ENCODE measurements at places on chromosomes 2 and 18.

GRCh38 chr2:63992061-63992685 is 27.1 kb downstream of the VPS54 start:
- no peak for DNase-seq

DNA sequence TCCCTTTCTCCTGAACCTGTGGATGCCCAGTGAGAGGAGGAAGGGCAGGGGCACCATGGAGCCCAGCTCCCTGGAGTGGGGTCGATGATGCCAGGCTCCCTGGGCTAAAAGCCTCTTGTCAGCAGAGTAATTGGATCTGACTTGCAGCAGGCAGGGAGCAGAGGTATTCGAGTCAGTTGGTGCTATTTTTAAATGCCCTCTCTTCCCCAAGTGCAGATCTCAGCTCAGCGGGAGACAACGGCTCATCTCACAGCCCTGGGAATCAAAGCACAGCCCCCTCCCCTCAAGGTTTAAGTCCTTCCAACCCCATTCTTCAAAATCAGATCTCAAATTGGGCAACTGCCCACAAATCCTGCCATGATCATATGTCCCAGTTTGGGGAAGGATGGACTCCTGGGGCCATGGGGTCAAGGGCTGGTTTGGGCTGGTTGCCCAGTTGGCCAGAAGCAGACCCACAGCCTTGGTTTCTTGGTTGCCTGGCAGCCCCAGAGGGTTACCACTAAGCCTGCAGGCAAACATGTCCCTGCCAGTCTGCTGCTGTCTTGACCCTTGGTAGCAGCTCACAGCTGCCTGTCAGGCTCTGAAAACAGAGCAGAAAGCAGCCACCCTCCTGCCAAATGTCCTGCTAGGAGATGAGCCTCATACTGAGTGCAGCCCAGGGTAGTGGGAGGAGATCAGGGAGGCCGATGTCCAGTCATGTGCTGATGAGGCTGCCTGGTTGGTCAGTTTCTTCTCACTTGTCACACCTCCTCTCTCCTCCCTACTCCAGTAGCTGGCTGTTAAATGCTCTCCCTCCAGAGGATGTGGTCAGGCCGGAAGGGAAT is 244.9 kb downstream of the LOXHD1 start:
- DNase-seq: no peak

DNA sequence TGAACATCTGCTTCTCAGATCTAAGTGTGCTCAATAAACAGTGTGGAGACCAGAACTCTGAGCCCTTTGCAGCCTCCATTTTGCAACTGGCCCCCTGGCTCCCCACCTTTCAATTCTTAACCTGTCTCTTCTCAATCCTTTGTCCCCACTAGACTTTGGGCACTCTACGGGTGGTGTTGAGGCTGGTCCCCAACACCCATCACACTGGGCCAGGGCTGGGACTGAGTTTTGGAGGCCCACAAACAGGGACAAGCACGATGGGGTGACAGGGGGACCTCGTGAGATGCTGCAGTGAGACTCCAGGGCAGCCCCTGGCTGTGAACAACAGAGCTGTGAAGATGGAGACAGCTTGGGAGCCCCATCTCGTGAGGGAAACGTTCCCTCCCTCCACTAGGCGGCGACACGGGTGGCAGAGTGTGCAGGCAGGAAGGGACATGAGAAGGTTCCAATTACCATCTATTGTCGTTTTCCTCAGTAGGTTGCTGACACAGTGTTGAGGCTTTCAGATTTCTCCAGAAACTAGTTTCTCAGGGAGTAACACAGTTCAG is 1.2 kb downstream of the ANKMY1 start:
- no peak for DNase-seq

DNA sequence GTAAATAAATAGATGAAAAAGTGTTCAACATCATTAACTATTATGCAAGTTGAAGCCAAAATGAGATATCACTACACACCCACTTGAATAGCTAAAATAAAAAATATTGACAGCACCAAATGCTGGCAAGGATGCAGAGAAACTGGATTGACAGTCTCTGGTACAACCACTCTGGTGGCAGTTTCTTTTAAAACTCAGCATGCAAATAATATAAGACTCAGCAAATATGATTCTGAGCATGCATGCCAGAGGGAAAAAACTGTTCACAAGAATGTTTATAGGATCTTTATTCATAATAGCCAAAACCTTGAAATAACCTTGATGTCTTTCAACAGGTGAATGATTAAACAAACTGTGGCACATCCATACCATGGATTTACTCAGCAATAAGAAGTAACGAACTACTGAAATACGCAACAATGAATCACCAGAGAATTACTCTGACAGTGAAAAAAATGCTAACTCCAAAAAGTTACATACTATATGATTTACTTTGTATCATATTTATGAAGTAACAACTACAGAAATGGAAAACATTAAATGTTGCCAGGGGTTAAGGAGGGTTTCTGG is 131.8 kb downstream of the PIGN start:
- DNase-seq: no peak

DNA sequence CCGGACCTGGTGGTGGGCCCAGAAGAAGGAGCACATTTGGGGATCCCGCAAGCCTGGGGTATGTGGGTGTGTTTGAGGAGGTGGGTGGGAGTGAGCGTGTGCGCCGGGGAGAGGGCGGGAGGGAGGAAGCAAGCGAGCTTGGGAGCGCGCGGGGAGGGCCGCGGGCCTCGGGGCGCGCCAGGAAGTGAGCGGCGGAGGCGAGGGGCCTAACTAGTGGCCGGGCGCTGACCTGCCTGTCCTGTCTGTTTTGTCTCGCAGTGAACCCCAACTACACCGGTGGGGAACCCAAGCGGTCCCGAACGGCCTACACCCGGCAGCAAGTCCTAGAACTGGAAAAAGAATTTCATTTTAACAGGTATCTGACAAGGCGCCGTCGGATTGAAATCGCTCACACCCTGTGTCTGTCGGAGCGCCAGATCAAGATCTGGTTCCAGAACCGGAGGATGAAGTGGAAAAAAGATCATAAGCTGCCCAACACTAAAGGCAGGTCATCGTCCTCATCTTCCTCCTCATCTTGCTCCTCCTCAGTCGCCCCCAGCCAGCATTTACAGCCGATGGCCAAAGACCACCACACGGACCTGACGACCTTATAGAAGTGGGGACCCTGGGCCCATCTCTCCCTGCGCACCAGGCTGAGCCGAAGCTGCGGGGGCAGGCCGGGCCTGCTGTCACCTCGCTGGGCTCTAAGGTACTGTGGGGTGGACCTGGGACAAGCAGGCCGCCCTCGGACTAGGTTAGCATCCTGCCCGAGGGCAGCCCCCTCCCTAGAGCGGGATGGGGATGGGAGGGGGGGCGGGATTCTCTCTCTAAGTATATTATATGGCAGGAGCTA is 1.2 kb downstream of the HOXD4 start:
- DNase-seq: no peak

- no peak for DNase-seq
Measured at GRCh38 chr2:233841183-233841582, 13.2 kb downstream of the HJURP start.

- DNase-seq: no peak
Measured at GRCh38 chr2:178859730-178860129, 52.5 kb upstream of the TTN start.

DNA sequence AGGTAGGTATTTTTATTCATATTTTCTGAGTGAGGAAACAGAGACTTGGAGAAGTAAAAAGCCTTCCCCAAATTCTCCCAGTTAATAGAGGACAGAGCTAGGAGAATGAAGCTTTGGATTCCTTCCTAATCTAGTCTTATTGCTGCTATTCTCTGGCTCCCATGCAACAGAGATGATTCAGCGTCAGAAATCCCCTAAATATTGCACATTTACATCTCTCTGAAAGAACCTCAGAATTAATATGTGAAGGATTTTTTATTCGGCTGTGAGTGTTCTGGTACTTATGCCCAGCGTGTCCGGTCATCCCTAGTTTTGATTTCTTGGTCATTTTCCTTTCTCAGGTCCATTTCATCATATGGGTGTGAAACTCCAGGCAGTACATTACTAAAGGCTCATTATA is 91.2 kb upstream of the SESTD1 start:
- no peak for DNase-seq

DNA sequence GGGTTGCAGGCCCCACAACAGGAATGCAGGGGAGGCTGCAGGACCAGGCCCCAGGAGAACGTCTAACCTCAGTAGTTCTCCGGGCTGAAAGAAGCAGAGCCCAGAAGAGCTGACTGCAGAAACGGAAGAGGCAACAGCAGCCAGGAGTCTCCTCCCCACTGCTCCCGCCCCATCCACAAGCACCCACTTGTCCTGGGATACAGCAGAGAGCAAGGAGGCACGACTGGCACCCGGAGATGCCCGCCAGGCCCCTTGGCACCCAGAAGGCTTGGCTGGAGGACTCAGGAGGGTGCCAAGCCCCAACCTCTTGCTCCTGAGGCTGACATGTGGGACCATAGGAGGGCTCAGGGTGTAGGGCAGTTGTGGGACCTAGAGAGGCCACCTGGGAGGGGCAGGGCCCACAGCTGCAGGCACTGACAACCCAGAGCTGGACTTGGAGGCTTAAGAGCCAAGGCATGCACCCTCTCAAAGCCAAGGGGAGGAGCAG is 29.0 kb upstream of the TNS1 start:
- no peak for DNase-seq

DNA sequence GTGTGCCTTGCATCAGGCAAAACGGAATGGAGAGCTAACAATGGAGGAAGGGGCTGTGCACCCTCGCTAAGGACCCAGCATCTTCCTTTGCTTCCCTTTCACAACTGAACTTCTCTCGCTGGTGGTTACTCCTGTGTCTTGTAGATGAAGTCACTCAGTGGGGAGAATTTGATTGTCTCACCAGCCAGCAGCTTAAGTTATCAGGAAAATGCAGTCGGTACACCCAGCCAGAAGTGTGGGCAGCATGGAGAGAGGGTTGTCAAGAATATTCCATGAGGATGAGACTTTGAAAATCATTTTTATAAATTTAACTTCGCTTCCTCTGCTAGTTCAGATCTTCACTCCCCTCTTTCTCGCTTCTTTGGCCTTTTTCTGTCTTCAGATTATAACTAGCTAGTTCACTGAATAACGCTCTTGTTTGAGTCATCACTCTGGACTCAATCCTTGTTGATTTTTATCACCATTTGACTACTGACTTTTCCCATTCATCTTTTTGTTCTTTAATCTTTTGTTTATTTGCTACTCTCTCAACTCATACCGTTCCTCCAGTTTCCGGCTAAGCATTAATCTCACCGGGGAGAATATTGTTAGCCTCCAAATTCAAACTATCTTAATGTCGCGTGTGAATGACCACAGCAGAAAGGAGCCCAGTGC is 221.7 kb downstream of the CD226 start:
- DNase-seq: no peak

- no peak for DNase-seq
Measured at GRCh38 chr2:235098736-235099494, 147.1 kb downstream of the SH3BP4 start.

GRCh38 chr2:189199797-189200196 is 20.2 kb upstream of the COL5A2 start:
- DNase-seq: no peak

GRCh38 chr2:20985062-20985461 is 58.8 kb downstream of the APOB start:
- DNase-seq: no peak

DNA sequence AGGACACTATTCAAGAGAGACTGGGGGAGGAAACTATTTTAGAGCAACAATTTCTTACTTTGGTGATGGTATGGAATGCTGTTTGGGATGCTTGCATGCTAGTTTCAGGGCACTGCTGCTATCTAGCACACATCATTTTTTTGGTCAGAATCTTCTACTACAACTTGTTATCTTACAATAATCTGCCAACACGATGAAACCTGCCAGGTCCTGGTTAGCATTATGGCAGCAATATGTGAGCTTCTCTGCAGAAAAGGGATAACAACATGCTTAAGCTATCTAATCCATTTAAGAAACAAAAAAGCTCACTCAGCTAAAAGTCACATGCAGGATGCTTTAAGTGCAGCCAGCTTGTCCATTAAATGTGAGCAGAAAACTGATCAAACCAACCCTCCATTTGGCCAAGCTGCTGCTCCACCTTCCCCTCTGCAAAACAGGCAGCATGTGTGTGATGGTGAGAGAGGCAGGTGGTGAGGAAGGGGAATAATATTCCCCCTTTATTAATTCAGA is 30.1 kb downstream of the GAREM2 start:
- DNase-seq: no peak

DNA sequence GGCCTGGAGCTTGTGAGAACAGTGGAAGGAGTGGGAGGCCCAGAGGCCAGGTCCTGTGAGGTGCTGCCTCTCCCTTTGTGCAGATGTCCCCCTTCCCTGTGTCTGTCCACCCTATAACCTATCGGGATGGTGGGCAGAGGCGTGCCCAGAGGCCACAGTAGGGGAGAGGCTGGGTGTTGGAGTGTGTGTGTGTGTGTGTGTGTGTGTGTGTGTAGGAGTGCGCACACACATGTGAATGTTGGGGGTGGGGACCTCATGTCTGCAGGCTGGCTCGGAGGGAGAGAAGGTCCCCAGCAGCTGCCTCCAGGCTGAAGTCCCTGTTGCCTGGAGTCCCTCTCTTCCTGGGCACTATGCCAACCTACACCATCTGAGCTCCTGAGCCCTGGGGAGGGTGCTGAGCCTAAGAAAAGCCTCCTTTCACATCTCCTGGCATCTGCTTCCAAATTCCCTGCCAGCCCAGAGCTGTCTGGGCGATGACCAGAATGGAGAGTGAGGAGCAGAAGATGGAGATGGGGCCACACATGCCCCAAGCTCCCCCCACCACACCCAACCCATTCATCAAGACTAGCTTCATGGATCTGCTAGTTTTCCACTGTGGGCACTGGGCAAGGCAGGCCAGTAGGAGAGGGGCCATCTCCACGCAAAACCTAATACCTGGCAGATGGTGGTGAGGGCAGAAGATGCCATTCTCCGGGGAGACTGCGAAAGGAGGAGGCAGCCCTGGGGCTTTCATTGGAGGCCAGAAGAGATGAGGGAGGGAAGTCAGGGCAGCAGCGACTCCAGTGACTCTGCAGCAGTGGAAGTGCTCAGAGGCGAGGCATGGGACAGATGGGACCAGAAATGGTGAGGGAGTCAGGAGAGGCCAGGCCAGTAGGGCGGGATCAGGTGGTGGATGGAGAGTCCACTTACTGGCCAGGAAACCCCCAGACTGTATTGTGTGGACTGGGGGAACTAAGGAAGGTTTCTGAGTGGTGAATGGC is 20.3 kb downstream of the KCNK3 start:
- no peak for DNase-seq

DNA sequence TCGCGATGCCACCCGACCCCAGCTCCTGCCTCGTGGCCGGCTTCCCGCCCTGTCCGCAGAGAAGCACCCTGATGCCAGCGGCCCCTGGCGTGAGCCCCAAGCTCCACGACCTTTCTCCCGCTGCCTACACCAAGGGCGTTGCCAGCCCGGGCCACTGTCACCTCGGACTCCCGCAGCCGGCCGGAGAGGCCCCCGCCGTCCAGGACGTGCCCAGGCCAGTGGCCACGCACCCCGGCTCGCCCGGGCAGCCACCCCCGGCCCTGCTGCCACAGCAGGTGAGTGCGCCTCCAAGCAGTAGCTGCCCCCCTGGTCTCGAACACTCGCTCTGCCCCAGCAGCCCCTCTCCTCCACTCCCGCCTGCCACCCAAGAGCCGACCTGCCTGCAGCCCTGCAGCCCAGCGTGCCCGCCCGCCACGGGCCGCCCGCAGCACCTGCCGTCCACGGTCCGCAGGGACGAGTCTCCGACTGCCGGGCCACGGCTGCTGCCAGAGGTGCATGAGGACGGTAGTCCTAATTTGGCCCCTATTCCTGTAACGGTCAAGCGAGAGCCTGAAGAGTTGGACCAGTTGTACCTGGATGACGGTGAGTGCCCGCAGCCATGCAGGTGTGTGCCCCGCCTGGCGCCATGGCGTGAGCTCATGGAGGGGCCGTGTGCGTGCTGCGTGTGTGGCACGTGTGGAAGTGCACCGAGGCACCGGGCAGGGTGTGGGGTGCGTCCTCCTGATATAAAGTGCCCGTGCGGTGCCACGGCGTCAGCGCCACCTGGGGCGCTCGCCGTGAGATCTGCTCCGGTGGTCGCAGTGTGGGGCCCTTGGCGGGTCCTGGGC is 90.8 kb downstream of the NFATC1 start:
- no peak for DNase-seq

GRCh38 chr18:31398191-31398590 is 21.6 kb downstream of the DSG4 start:
- DNase-seq: no peak

Measured in stimulated activated CD4-positive, alpha-beta T cell treated with anti-CD3 and anti-CD28 coated beads, Interleukin-1b, Interleukin-23, amount 100 ng/mL, for 24 hours (primary cell).